ENCODE measurements at places on chromosomes 2 and 18. TPM values are rescaled to one million over a fixed set of nuclear protein-coding genes. Genes with fewer than 3 reads are reported as not detected.

The SYT4 gene
- 1.1 TPM for total RNA-seq

GRCh38 chr18:30088238-30089015, 954.1 kb downstream of the DSC3 start:
- H3K36me3 ChIP-seq, result no peaks in the 10 kb centered on the region
- H3K27me3 ChIP-seq, result no peaks in the 10 kb centered on the region
- no peak overlapping the region for H3K27ac ChIP-seq
- DNase-seq, result no peak
- no peaks in the 10 kb centered on the region for H3K4me1 ChIP-seq
- no peak overlapping the region for H3K4me3 ChIP-seq

- H3K4me3 ChIP-seq, result no peak overlapping the region
- H3K27me3 ChIP-seq, result no peaks in the 10 kb centered on the region
- H3K4me1 ChIP-seq, result peaks cover 4% of the 10 kb centered on the region
- H3K36me3 ChIP-seq, result no peaks in the 10 kb centered on the region
- no peak overlapping the region for H3K27ac ChIP-seq
- DNase-seq, result no peak
Observed at GRCh38 chr2:45469314-45470099, 141.6 kb downstream of the SRBD1 start.

GRCh38 chr2:157922336-157922735, 46.2 kb upstream of the ACVR1 start:
- DNase-seq, result no peak
- no peak overlapping the region for H3K4me3 ChIP-seq
- H3K36me3 ChIP-seq, result no peaks in the 10 kb centered on the region
- H3K27me3 ChIP-seq, result no peaks in the 10 kb centered on the region
- no peak overlapping the region for H3K27ac ChIP-seq

GRCh38 chr2:205051417-205051816, 506.1 kb downstream of the PARD3B start:
- H3K27ac ChIP-seq, result no peak overlapping the region
- DNase-seq, result no peak
- H3K4me1 ChIP-seq, result no peaks in the 10 kb centered on the region
- H3K27me3 ChIP-seq, result no peaks in the 10 kb centered on the region
- H3K4me3 ChIP-seq, result no peak overlapping the region
- H3K36me3 ChIP-seq, result no peaks in the 10 kb centered on the region

- H3K27me3 ChIP-seq, result no peaks in the 10 kb centered on the region
- H3K4me1 ChIP-seq, result no peaks in the 10 kb centered on the region
- H3K4me3 ChIP-seq, result no peak overlapping the region
- H3K36me3 ChIP-seq, result no peaks in the 10 kb centered on the region
- no peak for DNase-seq
Observed at GRCh38 chr2:137123226-137123625, 357.9 kb downstream of the THSD7B start.

DNA sequence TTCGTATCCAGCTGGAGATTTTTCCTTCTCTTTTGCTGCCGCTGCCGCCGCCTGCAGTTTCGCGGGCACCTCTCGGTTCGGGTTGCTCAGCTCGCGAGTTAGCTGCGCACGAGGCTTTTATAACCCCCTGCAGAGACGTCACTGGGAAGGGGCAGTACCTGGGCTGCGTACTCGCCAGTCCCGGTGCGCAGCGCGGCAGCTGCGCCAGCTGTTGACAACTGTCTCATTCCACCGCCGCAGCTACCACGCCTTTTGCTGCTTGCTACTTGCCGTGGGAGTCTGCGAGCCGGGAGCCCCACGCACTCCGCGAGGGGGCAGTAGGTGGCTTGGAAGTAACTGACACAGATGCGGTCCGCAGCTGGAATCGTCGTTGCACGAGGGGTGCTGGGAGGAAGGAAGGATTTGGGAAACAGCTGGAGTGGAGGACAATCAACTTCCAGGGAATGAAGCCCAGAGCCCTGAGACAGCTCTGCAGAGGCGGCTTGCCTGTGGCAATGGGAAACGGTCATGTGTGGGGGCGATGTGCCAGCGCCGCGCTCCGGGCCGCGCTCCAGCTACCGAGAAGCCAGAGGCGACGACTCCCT, at the start of gene TACR1:
Gene TACR1, minus strand, starts transcription at position 93 of the 584 bp plus-strand sequence. CDS start 586 bp downstream, outside the sequence.
- peaks cover 12% of the 10 kb centered on the region for H3K4me1 ChIP-seq
- no peak within 1 kb of the TSS for H3K27ac ChIP-seq
- peak; percentile 79 for DNase-seq
- H3K27me3 ChIP-seq, result peaks cover 56% of the 10 kb centered on the region
- H3K4me3 ChIP-seq, result peak within 1 kb of the TSS; percentile 47
- H3K36me3 ChIP-seq, result no peaks in the 10 kb centered on the region

- no peak for DNase-seq
- no peak overlapping the region for H3K27ac ChIP-seq
- H3K4me1 ChIP-seq, result peaks cover 5% of the 10 kb centered on the region
- H3K4me3 ChIP-seq, result no peak overlapping the region
- H3K27me3 ChIP-seq, result no peaks in the 10 kb centered on the region
- H3K36me3 ChIP-seq, result no peaks in the 10 kb centered on the region
Observed at GRCh38 chr2:181111059-181111458, 130.7 kb downstream of the UBE2E3 start.

- no peaks in the 10 kb centered on the region for H3K36me3 ChIP-seq
- no peak overlapping the region for H3K27ac ChIP-seq
- H3K4me3 ChIP-seq, result no peak overlapping the region
- no peaks in the 10 kb centered on the region for H3K27me3 ChIP-seq
- no peaks in the 10 kb centered on the region for H3K4me1 ChIP-seq
Observed at GRCh38 chr2:230706053-230706521, 6.6 kb upstream of the CAB39 start.

- H3K27ac ChIP-seq, result no peak overlapping the region
- no peaks in the 10 kb centered on the region for H3K36me3 ChIP-seq
- no peaks in the 10 kb centered on the region for H3K27me3 ChIP-seq
Observed at GRCh38 chr2:172655838-172656573, 79.6 kb upstream of the RAPGEF4 start.

- no peaks in the 10 kb centered on the region for H3K4me1 ChIP-seq
- DNase-seq, result peak; percentile 34
- H3K4me3 ChIP-seq, result no peak overlapping the region
- no peak overlapping the region for H3K27ac ChIP-seq
Observed at GRCh38 chr2:128396500-128396891, 77.8 kb upstream of the HS6ST1 start.

GRCh38 chr2:174282441-174282840, 34.1 kb upstream of the OLA1 start:
- no peaks in the 10 kb centered on the region for H3K36me3 ChIP-seq
- H3K4me3 ChIP-seq, result no peak overlapping the region
- no peak for DNase-seq
- H3K27me3 ChIP-seq, result peaks cover 4% of the 10 kb centered on the region
- no peaks in the 10 kb centered on the region for H3K4me1 ChIP-seq

GRCh38 chr2:73260338-73260984, 23.8 kb downstream of the FBXO41 start:
- no peaks in the 10 kb centered on the region for H3K4me1 ChIP-seq
- DNase-seq, result peak; percentile 79
- no peak overlapping the region for H3K4me3 ChIP-seq
- no peaks in the 10 kb centered on the region for H3K27me3 ChIP-seq

GRCh38 chr18:51235009-51235789, 37.7 kb upstream of the MEX3C start:
- DNase-seq, result no peak
- no peaks in the 10 kb centered on the region for H3K36me3 ChIP-seq
- no peaks in the 10 kb centered on the region for H3K4me1 ChIP-seq
- no peak overlapping the region for H3K27ac ChIP-seq
- H3K4me3 ChIP-seq, result no peak overlapping the region

DNA sequence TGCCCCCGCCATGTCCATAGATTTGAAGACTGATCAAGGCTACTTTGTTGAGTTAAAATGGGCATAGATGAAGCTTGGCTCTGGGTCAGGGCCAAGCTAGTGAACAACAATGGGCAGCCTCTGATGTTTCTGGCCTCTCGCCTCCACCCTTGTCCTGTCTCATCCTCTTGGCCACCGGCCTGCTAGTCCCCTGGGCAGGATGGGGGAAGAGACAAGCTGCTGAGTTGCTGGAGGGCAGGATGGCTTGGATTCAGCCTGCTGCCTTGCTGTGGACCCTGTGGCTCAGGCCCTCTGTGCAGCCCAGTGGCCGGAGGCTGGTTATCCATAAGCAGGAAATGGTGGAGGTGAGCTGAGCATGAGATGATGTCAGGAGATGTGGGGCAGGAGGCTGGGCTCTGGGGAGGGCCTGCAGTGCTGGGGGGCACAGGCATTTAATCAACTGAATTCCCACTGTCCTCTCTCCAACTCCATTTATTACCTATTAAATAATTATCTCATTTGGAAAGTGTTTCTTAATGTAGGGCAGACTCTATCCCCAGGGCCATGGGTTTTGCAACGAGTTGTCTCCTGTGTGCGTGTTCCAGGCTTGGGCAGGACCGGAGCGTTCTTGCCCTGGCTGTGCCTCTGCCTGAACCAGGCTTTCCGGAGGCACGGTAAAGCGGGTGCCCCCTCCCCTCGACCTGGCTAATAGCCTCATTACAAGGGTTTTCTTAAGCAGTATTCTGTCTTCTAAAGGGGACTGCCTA, 122.9 kb downstream of the GLI2 start:
- H3K36me3 ChIP-seq, result no peaks in the 10 kb centered on the region
- H3K27ac ChIP-seq, result no peak overlapping the region
- peak; percentile 47 for DNase-seq
- H3K27me3 ChIP-seq, result no peaks in the 10 kb centered on the region

GRCh38 chr2:201266629-201267028, 6.3 kb downstream of the CASP8 start:
- no peak overlapping the region for H3K4me3 ChIP-seq
- peaks cover 12% of the 10 kb centered on the region for H3K4me1 ChIP-seq
- no peaks in the 10 kb centered on the region for H3K27me3 ChIP-seq
- H3K27ac ChIP-seq, result no peak overlapping the region

- H3K27me3 ChIP-seq, result no peaks in the 10 kb centered on the region
- H3K4me3 ChIP-seq, result no peak overlapping the region
- H3K4me1 ChIP-seq, result no peaks in the 10 kb centered on the region
- peaks cover 56% of the 10 kb centered on the region for H3K36me3 ChIP-seq
- H3K27ac ChIP-seq, result no peak overlapping the region
- DNase-seq, result no peak
Observed at GRCh38 chr2:231810905-231811304, 24.7 kb downstream of the COPS7B start.

DNA sequence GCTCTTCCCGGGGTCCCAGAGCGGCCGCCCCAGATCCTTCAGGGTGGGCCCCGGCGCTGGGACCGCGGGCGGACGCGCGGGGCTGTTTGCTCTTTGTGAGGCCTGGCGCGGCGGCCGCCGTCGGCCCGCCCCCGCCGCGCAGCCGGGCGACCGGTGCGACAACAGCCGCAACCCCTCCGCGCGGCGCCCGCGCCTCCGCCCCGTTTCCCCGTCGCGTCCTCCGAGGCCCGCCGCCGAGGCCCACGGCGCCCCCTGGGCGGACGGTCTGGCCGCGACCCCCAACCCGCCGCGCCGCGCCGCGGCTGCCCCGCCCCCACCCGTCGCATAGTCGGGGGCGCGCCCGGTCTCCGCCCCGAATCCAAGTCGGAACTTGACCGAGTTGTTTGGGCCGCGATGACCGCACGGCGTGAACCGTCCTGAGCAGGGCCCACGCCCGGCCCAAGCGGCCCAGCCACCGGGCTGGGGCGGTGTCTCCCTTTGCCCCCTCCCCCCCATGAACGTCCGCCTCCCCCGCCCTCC, 448 bp downstream of the YPEL5 start:
- H3K36me3 ChIP-seq, result peaks cover 8% of the 10 kb centered on the region
- peak; percentile 80 for DNase-seq
- peak overlapping the region; percentile 96 for H3K4me3 ChIP-seq
- peaks cover 44% of the 10 kb centered on the region for H3K4me1 ChIP-seq
- peak overlapping the region; percentile 99 for H3K27ac ChIP-seq

Measured in upper lobe of right lung (tissue), 1 donor.